Endothelial cell (in vitro differentiated cells): ENCODE measurements at places on chromosomes 12 and 14. TPM values are rescaled to one million over a fixed set of nuclear protein-coding genes. Genes with fewer than 3 reads are reported as not detected.

LYZ gene
- 3.6 TPM for total RNA-seq

- DNase-seq = no peak
These were observed 36.6 kb downstream of the GPR135 start for GRCh38 chr14:59428581-59429012.

GRCh38 chr12:72234886-72235285 is 37.3 kb upstream of the TRHDE start:
- no peak for DNase-seq

DNA sequence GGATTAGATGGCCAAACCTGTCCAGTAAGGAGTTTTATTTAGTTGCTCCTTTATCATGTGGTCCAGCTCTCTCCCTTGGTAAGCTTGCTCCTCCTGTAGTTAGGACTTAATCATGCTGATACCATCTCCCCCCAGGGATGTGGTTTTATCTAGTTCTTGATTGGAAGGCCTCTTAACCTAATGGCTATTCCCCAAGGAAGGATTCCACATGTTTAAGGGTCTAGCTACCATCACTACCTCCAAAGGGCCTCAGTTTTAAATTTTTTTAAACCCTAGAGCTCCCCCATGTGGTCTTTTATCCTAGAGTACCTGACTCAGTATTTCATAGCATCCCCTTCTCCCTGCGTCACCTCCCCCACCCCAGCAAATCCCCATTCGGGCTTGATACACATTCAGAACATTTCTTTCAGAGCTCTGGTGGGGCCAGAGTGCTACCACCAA is 22.5 kb downstream of the MAP3K12 start:
- peak; percentile 30 for DNase-seq

DNA sequence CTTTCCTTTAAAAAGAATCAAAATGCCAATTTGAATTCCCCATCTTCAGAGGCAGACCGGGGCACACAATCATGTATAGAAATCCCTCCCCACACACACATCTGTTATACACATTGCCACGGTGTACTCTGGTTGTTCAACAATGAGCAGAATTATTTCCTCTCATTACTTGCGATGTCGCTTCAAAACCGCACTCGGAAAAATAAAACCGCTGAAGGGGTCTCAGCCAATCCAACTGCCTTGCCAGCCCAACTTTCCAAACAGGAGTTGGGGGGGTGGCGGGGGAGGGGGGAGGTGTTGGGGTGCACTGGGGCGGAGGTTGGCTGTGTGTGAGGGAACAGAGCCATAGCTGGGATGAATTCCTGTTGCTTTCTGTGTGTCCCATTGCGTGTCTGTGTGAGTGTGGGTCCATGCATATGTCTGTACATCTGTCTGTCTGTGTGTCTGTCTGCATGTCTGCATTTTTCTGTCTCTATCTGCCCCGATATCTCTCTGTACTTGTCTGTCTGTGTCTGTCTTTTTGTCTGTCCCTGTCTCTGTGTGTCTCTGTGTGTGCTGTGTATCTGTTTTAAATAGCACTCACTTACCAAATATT is 163.6 kb upstream of the TBX3 start:
- DNase-seq = no peak

DNA sequence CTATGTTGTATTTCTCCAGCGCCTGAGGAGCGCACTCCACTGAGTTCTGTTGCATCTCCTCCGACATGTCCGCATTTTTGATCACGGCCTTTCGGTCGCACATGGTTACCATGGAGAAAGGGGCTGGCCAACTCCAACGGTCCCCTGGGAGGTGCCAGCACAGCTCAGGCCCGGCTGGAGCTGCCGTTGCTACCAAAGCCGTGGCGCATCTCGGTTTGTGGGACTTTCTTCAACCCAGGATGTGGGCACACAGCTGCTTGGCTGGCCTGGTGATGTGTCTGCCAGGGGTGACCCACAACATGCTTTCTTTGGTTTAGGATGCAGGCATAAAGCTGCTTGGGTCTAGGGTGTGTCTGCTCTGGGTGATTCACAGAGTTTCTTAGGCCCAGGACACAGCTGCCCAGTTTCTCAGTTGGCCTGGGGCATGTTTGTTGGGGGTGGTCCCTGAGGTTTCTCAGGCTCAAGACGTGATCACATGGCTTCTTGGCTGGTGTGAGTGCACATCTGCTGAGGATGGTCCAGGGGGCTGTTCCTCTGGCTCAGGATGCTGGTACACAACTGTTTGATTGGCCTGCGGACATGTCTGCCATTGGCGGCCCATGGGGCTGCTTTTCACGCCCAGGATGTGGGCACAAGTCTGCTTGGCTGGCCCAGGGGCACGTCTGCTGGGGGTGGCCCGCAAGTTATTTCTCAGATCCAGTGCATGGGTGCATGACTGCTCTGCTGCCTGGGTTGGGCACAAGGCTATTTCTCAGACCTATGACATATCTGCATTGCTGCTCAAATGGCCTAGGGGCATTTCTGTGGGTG is 25.9 kb upstream of the GTF2A1 start:
- DNase-seq = no peak

FGD4 gene
- total RNA-seq = 17.2 TPM

- no peak for DNase-seq
These were observed 5.7 kb downstream of the TPCN1 start for GRCh38 chr12:113226696-113227568.

GRCh38 chr14:79101388-79101787 is 931.2 kb downstream of the NRXN3 start:
- DNase-seq = no peak
